Right cardiac atrium (tissue), 5 donors: ENCODE measurements at places on chromosomes 2 and 18.

GRCh38 chr2:178187861-178188260 is 6.5 kb upstream of the OSBPL6 start:
- DNase-seq, result no peak

DNA sequence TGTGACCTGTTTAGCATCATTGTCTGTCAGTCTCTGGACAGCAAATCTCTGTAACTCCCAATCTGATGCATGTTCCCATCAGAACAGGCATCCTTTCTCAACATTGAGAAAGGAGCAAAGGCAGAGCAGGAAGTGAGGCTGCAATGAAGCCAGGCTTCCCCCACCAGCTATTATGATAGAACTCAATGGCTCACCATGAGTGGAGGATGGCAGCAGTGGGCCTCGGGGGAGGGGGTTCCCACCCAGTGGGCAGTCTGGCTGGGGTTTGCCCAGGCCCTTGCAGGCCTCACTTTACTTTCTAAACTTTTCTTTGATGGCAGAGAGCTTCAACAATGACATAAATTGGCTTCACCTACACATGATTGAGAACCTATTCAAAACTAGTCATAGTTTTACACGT is 240.6 kb upstream of the CXCR4 start:
- no peak for DNase-seq

DNA sequence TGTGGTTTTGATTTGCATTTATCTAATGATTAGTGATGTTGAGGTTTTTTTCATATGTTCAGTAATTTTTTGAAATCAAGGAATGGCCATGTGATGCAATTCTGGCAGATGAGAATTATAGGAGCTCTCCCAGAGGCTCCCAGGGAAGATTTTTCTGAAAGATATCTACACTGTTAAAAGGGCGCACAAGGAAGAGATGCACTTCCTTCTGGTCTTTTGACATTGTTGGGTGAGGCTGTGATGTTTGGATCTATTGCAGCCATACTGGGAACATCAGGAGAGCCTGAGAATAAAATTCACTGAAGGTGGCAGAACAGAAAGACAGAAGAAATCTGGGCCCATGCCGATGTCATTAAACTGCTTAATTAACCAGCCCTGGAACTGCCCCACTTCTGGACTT is 108.5 kb downstream of the DDX1 start:
- no peak for DNase-seq

GRCh38 chr18:70333316-70333715 is 44.5 kb downstream of the SOCS6 start:
- no peak for DNase-seq

DNA sequence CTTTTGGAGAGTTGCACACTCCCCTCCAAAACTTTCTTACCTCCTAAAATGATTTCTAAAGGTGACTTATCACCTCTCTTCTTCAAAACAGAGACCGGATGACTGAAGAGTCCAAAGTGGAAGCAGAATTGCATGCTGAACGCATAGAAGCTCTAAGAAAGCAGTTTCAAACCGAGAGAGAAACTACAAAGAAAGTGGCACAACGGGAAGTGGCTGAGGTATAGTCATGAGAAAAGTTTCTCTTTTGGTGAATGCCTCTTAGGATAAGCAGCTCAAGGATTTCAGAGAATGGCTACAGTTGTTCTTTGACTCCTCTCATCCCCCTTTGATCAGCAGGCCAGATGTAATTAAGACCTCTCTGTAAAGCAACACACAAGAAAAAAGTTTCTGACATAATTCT is 73.6 kb downstream of the GTF3C3 start:
- DNase-seq, result no peak

GRCh38 chr2:152189622-152190495 is 14.3 kb upstream of the STAM2 start:
- DNase-seq, result no peak

DNA sequence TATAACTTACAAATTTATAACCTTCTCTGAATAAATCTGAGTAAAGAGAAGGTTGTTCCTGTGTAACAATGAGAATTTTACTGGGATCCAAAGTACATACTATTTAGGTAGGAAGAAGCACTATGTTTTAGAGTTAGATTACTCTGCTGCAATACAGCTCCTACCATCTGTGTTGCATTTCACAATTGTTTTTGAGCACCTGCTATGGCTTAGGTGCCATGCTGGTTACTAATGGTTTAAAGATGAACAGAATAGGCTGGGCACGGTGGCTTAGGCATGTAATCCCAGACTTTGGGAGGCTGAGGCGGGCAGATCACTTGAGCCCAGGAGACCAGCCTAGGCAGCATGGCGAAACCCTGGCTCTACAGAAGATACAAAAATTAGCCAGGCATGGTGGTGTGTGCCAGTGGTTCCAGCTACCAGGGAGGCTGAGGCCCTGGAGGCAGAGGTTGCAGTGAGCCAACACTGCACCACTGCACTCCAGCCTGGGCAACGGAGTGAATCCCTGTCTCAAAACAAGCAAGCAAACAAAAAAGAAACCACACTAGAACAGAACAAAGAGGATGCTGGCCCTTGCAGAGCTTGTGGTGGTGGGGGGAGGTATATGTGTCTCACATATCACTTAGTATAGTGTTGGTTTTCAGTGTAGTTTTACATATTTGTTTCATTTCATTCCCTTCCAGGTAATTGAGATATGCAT is 56.7 kb downstream of the SPTBN1 start:
- DNase-seq, result no peak

- no peak for DNase-seq
Observed at GRCh38 chr2:113965644-113966043, 75.8 kb downstream of the ACTR3 start.

GRCh38 chr2:240948905-240949790 is 43.0 kb downstream of the CROCC2 start:
- no peak for DNase-seq

DNA sequence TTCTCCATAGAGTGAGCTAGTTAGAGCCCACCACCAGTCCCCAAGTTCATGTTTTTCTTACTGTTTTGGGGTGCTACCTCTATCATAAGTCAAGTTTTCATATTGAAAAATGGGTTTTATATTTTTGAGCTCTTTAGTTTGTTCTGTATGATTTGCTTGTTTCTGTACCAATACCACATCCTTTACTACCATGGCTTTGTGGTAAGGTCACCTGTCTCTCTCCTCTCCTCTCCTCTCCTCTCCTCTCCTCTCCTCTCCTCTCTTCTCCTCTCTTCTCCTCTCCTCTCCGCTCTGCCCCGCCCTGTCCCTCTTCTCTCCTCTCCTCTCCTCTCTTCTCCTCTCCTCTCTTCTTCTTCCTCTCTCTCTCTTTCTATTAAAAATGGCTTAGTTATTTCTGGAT is 22.1 kb upstream of the LBH start:
- DNase-seq, result no peak

GRCh38 chr2:63993871-63994270 is 25.4 kb downstream of the VPS54 start:
- DNase-seq, result no peak

- no peak for DNase-seq
Observed at GRCh38 chr2:61363580-61363979, 107.3 kb downstream of the USP34 start.

DNA sequence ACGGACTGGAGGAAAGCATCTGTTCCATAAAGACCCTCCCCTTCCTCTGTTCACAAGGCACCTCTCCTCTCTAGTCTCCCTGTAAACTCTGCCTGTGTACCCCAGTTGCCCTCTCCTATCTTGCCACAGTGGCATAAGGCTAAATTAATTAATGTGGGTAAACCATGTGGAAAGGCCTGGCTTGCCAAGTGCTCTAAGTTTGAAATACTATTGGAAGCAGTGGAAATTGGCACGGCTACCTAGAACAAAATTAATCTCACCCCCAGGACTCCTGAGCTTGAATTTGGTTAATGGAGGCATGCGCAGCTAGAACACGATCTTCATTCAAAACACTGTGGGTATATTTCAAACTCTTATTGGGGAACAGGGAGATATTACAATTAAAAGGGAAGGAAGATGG is 19.2 kb upstream of the SLC14A2 start:
- DNase-seq, result no peak

DNA sequence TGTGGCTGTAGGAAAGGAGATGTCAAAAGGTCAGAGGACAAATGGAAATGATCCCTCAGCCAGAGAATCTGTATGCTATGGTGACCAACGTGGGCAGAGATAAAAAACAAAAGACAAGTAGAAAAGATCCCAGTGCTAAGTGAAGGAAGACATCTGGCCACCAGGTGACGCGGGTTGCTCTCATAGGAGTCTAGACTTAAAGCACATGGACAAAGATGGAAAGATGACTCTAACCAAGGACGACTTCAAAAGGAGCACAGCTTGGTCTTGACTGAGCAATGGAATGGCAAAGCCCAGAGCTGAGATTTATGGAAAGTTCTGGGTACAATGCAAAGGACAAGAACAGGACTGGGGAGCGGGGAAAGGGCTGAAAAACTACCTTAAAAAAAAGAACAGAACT is 96.8 kb downstream of the CLIP4 start:
- no peak for DNase-seq

DNA sequence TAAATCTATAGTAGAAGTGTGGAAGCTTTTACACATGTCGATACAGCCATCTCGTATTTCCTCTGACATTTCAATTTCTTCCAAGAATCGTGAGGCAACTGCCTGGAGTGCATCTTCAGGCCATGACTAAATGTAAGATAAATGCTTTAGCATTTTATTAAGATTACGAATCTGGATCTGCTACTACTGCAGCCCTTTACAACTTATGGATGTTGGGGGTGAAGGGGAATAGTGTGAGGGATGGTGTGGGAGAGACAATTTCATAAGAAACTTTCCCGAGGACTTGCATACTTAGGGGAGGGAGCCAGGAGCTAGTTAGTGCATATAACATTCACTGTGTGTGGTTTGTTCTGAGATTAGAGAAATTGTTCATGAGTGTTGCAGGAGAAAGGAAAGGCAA is 204.8 kb downstream of the SLC39A10 start:
- no peak for DNase-seq

DNA sequence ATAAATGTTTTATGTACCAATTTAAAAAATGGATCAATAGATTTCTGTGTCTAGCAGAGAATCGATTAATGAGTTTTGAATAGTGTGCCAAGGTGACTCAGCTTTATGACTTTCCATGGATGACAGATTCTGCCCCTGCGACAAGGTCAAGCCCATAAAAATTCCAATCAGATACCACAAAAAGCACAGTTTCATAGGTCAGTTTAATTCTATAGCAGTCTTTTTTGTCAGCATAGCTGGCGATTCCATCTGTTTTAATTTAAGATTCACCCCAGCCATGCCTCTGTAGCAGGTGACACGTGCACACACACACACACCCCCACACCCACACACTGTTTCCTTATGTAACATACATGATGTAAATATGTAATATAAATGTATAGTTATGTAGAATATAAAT is 28.9 kb downstream of the RAB31 start:
- no peak for DNase-seq

- no peak for DNase-seq
Observed at GRCh38 chr2:69163109-69163508, 150.1 kb downstream of the ANTXR1 start.

DNA sequence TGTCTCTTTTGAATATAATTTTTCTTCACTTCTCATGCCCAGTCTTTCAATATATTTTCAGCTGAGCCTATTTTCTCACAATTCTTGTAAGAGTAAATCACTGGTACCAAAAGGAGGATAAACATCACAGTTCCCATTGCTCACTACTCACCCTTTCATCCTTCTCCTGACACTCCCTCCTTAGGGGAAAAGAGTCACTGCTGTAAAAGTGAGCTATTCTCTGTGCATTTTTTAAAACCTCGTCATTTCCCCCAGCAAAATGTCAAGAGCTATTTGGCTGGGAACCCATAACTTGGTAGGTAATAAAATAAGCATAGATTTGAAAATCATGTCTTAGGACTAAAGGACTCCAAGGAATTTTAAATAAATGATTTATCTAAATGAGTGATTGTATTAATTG is 340.1 kb upstream of the GYPC start:
- DNase-seq, result no peak

DNA sequence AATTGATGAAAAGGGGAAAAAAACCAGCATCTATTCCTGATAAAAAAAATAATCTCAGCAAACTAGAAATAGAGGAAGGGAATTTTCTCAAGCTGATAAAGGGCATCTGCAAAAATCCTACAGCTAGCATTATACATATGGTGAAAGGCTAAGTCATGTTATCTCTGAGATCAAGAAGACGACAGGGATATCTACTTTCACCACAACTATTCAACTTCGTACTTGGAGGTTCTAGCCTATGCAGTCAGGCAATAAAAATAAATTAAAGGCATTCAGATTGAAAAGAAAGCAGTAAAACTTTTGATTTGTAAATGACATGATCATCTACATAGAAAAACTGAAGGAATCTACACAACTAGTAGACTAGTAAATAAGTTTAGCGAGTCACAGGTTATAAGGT is 58.2 kb downstream of the CAB39 start:
- no peak for DNase-seq

DNA sequence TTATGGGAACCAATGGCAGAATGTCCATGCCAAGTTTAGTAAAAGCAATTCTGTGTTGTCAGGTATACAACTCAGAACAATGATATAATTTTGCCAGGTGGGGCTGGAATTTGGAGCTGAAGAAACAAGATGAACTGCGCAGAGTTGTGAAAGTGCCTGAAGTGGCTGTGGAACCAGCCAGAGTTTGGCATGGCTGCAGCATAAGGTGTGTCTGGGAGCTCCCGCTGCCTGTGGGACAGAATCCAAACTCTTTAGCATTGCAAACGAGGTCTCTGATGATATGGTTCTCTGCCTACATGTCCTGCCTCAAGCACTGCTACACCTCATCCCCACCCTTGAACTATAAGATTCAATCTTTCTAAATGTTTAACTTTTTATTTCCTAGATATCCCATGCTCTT is 909.7 kb downstream of the EPHA4 start:
- DNase-seq, result no peak

DNA sequence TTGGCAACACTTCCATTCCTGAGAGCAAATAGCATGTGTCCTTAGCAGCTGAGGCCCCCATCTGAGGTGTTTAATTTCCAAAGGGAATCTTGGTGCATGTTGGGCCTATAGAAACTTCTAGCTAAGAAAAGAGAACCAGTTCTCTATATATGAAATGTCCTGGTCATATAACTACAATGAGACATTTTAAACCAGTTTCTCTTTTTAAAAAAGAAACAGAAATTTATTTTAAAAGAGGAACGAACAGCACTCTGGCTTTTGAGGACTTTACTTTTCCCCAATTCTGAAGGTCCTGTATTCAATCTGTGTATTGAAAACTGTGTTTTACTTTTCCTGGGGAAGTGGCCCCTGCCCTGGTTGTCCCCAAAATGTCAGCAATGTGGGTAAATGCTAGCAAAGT is 309.5 kb upstream of the STON1 start:
- no peak for DNase-seq
